ENCODE measurements at places on chromosomes 7 and 10.
A peak's percentile ranks its signal among the peaks of the same experiment; 100 is the strongest.

DNA sequence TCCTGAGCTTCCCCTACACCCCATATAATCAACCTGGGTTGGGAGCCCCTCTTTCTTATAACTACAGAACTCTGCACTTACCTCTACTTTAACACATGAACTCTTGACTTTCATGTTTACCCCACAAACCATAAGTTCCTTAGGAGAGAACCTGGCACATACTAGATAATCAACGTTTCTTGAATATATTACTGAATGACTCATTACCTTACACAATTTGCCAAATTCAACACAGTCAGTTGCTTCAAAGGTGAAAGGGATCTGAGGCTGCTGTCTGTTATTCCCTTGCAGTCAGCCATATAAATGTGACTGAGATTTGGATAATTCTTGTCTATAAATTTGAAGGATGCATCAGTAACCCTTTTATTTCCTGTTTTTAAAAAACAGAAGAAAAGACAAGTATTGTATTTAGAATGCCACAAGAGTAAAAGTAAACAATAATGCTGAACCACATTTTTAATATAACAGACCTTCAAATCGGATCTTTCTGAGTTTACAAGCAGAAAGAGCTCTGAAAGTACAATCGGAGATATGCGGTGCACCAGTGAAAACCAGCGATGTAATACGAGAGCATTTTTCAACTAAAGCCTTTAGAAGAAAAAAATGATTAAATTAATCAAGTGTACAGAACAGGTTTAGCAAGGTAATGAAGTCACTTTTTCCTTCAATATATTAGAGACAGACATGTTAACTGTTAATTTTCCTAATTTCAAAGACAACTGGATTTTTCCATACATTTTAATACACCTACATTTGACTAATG, 29.5 kb upstream of the LRRC17 start:
- no peak for DNase-seq

DNA sequence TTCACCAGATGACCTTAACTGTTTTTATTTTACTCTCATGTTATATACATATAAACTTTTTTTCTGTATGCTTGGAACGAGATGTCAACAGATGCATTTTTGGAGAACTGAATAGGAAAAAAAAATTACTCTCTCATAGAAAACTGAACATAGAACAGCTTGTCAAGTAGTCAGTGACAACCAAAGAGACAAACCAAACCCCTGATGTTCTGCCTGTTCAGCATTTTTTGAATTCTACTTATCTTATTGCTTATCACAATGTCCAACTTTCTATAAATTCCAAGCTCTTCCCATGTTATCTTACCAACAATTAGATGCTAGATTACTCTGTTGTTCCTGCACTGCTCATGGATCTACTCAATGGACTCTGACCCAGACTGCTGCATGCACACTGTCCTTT, 95.2 kb downstream of the VPS41 start:
- DNase-seq: no peak

- peak; percentile 70 for DNase-seq
Observed at GRCh38 chr7:17422966-17423365, 124.5 kb downstream of the AHR start.

DNA sequence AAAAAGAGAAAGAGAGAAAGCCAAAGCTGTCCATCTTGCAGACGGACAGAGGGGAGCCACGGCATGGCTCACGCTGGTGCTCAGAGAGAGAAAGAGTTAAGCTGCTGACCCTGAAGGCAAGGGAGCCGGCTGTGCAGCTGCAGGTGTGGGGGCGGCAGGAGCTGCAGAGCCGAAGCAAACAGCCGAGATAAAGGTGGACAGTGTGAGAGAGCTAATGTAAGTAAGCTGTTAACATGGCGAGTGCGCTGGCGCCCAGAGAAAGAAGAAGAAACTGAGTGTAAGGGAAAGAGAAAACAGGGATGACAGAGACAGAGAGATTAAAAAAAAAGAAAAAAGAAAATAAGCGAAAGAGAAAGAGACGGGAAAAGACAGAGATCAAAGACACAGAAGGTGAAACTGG, 18.2 kb downstream of the COL17A1 start:
- DNase-seq: no peak

- no peak for DNase-seq
Observed at GRCh38 chr7:15889507-15889906, 203.0 kb upstream of the MEOX2 start.

DNA sequence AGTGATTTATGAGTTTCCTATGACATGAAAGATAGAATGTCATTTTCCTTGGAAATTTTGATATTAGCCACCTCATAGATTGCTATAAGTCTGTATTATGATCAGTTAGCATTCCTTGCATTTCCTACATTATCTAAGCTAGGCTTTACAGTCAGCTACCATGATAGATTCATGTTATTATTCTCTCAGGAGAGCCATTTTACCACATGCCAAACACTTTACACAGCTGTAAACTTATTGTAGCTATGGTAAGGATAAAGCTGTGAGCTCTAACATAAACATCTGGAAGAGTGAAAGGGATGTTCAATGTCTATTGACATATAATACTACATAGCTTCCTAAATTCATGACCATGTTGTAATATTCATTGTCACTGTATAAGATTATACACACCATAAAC, 608.0 kb downstream of the PHTF2 start:
- DNase-seq: no peak

DNA sequence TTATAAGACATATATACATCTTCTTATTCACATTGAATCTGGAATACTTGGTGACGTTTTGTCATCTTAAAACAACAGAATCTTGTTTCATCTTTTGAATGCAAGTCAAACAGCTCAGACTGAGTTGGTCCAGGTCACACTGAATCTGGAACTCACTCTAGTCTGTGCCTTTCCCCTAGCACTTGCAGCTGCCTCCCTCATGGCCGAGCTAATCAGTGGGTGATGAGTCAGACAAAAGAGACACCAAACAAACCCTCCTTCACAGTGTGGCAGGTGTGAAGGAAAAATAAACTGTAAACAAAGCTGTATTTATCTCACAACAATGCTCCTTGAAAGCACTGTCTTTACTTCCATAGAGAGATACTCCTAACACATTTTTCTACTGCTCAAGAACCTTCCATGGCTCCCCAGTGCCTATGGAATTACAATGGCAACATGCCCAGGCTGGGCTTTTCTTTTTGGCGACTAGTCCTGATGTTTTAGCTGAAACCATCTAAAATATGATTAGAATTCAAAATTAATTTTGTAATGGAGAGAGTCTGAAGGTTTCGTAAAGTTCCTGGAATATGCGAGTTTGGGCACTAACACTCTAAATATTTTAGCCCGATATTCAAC, 140.0 kb downstream of the ZNF365 start:
- DNase-seq: no peak

GRCh38 chr7:27922907-27923641, 183.1 kb downstream of the TAX1BP1 start:
- no peak for DNase-seq

- no peak for DNase-seq
Observed at GRCh38 chr10:58384544-58384998, 639 bp upstream of the TFAM start.

GRCh38 chr7:124680304-124680703, 85.3 kb downstream of the GPR37 start:
- DNase-seq: no peak

- no peak for DNase-seq
Observed at GRCh38 chr7:15323550-15323949, 238.3 kb downstream of the AGMO start.

DNA sequence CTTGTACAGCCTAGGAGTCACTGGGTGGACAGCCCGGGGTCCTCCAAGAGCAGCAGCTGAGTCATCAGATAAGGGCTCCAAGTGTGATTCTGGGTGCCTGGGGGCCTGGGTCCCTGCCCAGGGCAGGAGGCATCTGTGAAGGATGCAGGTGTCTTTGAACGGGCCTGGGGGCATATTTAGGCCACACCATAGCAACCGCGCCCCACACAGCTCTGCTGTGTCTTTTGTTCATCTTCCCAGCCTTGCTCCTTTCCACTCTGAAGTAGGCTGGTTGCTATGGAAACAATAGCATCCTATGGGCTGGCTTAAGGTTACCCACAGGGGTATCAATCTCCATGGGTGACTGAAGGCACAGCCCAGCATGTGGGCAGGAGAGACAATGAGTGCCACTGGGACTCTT, 324.7 kb downstream of the TCERG1L start:
- DNase-seq: no peak

- no peak for DNase-seq
Observed at GRCh38 chr10:15325243-15325943, 45.7 kb downstream of the FAM171A1 start.

DNA sequence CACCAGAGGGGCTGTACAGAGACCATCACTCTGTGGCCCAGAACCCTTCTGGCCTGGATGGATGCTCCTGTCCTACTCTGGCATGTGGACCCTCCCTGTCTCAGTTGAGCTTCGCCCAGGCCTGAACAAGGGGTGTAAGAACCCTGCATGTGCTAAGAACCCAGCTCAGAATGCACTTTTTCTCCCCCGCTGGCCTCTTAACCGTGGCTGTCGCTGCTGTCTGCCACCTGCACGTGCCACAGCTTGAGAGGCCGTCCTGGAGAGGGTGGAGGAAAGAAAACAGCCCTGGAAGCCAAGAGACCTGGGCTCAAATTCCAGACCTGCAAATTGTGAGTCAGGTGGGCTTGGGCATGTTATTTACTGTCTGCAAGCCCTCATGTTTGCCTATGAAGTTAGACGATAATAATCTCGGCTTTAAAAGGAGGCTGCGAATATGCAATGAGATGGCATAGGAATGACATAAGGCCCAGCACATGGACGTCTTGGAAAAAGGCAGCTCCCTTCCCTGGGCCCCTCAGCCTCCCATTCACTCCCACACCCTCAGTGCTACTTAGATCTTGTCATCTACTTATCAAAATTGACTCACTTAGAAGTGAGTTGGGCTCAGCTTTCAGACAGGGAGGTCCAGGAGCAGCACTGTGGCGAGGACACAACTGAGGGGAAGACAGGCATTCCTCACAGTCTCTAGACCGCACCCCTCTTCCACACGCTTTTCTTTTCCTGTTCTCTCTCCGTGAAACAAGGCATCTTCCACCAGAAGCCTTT, 31.4 kb downstream of the FIGNL1 start:
- DNase-seq: no peak

DNA sequence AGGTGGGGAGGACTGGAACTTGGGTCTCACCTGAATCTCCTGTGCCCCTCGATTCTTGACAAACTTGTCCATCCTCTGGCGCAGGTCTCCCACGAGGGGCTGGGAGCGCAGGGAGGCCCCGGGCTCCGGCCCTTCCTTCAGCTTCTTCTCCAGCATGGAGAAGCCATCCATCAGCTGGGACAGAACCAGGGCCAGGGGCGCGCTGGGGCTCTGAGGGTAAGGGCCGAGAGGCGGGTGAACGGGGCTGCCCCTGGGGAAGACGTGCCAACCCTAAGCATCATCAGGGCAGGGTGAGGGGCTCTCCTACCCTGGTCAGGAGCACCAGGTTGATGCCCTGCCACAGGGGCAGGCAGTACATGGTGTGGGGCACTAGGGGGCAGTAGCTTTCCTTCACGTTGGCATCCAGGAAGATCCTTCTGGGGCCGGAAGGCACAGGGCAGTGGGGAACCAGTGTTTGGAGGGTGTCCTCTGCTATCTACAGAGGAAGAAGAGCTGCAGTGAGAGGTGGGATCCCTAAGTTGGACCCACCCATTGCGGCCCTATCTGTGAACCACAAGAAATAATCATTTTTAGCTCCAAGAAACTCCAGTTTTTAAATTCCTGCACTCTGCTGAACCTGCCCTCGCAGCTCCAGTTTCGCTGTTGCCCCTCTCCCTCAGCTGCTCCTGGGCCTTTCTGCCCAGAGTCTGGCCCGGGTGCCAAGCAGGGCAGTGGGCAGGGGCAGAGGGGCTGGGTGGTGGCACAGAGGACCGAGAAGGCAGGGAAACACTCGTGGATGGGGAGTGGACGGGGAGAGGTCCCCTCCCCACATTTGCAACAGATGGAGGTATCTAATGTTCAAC, 10.8 kb upstream of the PYROXD2 start:
- no peak for DNase-seq

- DNase-seq: no peak
Observed at GRCh38 chr7:66015440-66016130, 33.6 kb upstream of the GUSB start.

GRCh38 chr10:76577455-76577854, 1060.2 kb downstream of the KCNMA1 start:
- DNase-seq: no peak

- DNase-seq: no peak
Observed at GRCh38 chr7:130182990-130183389, 22.2 kb downstream of the TMEM209 start.

GRCh38 chr10:95815133-95815532, 59.2 kb downstream of the ENTPD1 start:
- DNase-seq: no peak

DNA sequence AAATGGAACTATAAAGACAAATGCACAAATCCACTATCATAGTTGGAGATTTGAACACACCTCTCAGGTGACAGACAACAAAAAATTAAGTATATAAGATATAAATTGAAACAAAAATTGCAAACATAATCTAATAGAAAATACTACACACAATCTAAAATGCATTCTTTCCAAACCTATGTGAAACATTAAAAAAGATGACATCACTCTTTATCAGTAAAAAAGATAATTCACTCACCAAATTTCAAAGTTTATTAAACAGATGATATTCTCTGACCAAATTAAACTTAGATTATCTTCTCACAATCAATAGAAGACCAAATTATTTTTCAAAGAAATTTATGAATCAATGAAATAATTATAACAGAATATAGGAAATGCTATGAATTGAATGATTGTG, 4.0 kb downstream of the ZWINT start:
- DNase-seq: no peak

DNA sequence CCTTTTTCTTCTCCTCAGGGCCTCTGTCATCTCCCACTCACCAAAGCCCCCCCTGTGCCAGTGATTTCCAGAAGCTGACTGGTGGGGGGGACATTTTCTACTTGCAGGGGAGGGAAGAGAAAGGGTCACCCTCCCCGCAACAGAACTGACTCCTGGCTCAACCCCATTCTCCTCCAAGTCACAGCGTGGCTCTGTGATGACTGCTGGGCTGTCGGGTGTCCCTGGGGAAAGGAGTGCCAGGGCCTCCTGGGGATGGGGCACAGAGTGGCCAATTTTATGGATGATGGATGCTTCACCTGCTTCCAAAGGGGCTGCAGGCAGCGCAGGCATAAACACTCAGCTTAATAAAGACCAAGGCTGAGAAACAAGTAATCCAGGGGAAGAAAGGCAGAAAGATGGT, 523.0 kb downstream of the PTPRN2 start:
- no peak for DNase-seq

- no peak for DNase-seq
Observed at GRCh38 chr7:156655251-156655650, 14.7 kb downstream of the RNF32 start.

GRCh38 chr10:90007226-90007625, 305.8 kb downstream of the KIF20B start:
- DNase-seq: no peak

- DNase-seq: no peak
Observed at GRCh38 chr7:95886501-95887090, 114.2 kb downstream of the DYNC1I1 start.

- no peak for DNase-seq
Observed at GRCh38 chr10:86346799-86347665, 19.6 kb downstream of the GRID1 start.

DNA sequence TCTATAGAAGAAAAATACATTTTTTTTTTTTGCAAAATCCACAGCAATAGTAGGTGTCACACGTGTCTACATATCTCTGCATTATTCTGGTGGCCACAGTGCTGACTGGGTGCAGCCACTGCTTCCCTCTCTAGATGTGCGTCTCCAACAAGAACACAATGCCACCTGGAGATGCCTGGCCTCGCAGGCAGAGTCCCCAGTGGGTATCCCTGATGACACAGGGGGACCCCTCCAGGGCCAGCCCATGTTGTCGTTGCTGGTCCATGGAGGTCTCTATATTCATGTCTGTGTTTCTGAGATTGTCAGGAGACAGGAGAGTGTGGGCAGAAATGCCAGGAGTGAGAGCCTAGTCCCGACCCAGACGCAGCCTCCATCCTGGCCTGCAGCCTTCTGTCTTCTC, 345.9 kb upstream of the SHH start:
- no peak for DNase-seq

Data from AG09309 (cell line).